ENCODE measurements at places on chromosomes 11 and 22.

GRCh38 chr11:8168485-8169257, at the start of gene RIC3:
Gene RIC3 (minus strand): TSS chr11:8169025. CDS start chr11:8168989, 36 bp downstream.
- peak; percentile 38 for DNase-seq

DNA sequence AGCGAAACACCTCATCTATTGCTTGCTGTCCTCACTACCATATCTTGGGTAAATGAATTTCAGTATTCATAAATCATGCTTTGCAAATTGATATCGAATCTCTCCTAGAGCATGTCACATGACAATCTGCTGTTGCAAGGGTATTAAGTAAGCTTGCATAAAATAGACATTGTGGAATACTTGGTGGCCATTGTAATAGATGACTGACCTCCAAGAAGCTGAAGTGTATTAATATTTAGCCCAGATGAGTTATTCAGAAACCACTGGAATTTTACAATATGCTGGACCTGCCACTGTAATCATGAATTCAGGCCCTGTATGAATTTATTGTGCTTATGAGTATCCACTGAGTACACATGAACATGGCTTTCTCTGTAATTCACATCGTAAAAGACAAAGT, 289.7 kb upstream of the ARHGAP42 start:
- DNase-seq = no peak

GRCh38 chr22:48084041-48084728, 1321.7 kb downstream of the TBC1D22A start:
- DNase-seq = no peak

DNA sequence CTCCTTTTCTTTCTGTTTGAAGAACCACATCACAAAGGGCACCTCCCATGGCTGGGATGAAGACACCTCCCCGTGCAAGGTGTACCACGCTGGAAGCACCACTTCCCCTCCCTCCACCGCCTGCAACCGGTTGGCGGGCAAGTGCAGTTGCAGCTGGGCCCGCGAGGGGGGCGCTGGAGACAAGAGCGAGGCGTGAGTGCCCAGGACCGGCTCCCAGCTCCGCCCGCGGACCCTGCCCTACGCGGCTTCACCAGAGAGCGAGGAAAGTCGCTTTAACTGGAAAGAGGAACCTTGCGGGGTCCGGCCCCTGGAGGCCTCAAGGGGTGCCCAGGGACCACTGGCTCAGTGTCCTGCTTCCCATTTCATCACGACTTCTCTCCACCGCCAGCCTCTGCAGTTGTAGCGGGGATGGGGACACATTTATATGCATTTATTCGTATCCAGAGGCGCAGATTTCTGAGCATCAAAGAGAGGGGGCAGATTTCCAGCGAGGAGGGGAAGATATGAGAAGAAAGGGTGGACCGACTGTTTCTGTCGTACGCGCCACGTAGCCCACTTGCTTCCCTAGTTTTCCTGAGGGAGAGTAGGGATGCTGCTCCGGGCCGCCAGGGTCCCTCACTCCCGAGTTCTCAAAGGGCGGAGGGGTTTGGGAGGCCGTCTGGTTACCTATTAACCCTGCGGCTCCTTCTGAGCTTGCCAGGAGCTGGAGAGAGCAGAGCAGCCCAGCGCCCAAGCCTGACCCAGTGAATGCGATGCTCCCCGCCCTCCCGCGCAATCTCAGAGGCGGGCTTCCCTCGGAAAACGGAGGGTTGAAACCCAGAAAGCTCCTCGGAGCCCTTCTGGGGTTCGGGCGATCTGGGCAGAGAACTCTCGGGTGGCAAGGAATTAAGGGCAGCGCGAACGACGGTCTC, 3.5 kb downstream of the ESAM start:
- DNase-seq = peak; percentile 64

DNA sequence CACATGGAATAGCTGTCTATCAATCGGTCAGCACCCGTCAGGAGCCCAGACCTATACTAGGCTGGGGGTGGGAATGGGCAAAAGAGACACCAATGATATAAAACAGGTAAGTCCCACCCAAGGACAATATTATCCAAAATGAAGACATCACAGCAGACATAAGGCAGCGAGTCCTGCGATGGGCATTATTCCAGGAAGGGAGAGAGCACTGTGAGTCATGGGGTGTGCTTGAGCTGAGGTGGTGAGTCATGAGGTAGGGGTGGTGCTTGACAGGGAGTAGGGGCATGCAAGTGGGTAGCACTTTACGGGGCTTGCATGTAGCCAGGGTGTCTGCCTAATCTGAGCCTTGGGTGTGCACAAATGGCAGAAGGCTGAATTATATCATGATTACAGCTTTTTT, 605.0 kb upstream of the CADM1 start:
- DNase-seq = no peak

- no peak for DNase-seq
Measured at GRCh38 chr11:9180784-9181183, 84.4 kb downstream of the DENND5A start.

DNA sequence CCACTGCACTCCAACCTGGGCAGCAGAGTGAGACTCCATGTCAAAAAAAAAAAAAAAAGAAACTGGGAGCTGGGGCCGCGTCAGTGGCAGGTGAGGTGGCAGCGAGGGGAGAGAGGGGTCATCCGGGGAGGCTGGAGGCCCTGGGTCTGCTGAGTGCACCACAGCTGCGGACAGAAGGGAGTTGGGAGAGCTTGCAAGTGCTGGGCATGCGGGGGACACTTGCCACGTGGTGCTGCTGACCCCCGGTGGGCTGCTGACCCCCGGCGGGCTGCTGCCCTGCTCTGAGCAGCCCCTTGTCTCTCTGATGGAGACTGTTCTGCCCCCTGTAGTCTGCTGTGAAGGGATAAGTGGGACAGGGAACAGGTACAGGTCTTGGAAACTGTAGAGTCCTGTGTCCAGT, 2.6 kb downstream of the DRAP1 start:
- DNase-seq = no peak

DNA sequence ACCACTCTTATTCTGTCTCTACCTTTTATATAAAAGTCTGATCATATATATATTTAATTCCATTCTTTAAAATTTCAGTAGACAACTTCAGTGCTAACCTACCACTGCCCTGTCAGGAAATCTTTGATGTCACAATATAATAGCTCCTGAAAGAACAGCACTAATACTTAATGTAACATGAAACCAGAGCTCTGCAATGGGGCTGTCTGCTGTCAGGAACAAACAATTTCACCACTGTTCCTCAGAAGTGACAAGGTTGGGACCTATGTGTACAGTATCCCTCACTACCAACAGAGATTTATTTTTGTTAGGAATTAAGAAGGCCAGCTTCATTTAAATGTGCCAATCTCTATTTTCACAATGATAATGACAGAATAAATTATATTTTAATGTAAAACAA, 165.5 kb upstream of the C11orf58 start:
- no peak for DNase-seq

- DNase-seq = peak; percentile 29
Measured at GRCh38 chr22:36411589-36412258, 24.0 kb upstream of the MYH9 start.

GRCh38 chr22:29072193-29072978, 449 bp upstream of the KREMEN1 start:
- peak; percentile 80 for DNase-seq

GRCh38 chr11:131637469-131638175, 267.2 kb downstream of the NTM start:
- no peak for DNase-seq

- DNase-seq = no peak
Measured at GRCh38 chr11:75441804-75442132, 8.8 kb upstream of the KLHL35 start.

DNA sequence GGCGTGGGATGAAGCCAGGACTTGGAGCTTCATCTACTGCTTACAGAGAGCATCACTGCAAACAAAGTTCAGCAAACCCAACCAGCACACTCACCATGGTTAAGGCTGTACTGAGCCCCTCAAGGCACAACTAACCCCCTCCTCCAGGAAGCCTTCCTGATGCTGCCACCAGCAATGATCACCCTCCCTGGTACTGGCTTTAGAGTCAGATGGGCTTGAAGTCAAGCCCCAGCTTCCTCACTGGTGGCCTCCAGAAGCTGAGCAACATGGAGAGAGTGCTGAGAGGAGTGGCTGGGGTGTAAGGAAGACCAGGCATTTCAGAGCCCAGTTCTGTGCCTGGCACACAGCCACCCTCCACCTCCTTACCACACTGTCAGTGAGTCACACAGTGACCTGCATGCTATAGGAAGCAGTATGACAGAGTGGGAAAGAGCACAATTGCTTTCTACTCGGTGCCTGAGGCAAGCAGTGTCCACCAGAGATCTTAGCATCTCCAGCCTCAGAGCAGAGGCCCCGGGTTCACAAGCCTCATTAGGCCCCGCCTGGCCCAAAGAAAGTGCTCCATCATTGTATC, 24.7 kb upstream of the BAIAP2L2 start:
- DNase-seq = no peak

DNA sequence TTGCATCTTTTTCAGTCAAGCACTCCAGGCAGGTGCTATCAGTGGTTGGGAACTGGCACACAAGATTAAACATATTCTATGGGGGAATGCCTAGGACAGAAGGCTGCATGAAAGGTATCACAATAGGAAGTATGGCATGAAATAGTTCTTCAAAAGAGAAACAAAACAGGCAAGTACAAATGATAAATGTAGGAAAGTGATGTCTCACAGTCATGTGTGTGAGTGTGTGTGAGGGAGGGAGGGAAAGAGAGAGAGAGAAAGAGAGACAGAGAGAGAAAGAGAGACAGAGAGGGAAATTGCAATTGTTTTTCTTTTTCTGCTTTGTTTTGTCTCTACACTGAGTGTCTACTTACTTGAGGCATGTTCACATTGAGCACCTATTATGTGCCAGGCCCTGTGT, 456.3 kb downstream of the MIAT start:
- no peak for DNase-seq

- DNase-seq = no peak
Measured at GRCh38 chr22:35903571-35904335, 124.9 kb downstream of the RBFOX2 start.

DNA sequence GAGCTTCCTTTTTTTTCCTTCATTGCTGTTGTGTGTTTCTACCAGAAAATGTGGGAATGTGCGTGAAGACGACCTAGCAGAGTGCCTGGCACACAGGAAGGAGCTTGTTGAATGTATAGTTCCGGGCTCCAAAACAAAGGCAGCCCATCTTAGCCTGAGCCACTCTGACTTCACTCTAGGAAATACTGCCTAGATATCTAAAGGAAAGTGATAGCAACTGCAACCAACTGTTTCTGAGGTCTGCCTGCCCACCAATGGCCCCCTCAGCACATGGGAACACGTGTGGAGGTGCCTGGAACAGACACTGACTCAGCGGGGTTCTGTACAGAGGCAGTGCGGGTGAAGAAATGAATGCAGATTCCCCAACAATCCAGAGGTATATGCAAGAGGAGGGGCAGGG, 14.7 kb upstream of the XBP1 start:
- no peak for DNase-seq

DNA sequence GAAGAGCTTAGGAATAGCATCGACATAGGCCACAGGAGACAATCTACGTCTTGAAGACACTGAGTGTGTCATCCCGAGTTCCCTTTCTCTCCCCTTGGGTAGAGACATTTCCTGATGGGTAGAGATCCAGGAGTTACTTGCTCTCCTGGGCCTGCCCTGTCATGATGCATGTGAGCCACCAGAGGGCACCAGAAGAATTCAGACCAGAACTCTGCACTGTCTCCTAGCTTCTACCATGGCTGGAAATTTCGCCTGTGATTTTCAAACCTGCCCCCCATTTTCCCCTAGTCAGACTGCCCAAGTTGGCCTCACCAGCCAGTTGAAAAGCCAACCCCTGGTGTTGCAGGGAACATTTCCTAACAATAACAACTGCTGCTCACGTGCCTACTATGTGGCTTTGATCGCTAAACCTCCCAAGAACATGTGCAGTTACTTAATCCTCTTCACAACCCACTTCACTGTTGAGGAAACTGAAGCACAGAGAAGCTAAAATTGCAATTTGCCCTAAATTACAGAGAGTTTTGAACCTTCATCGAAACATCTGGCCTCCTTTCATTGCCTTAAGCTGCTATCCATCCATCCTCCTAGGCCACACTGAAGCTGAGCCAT, 47.2 kb downstream of the C11orf58 start:
- DNase-seq = peak; percentile 46

DNA sequence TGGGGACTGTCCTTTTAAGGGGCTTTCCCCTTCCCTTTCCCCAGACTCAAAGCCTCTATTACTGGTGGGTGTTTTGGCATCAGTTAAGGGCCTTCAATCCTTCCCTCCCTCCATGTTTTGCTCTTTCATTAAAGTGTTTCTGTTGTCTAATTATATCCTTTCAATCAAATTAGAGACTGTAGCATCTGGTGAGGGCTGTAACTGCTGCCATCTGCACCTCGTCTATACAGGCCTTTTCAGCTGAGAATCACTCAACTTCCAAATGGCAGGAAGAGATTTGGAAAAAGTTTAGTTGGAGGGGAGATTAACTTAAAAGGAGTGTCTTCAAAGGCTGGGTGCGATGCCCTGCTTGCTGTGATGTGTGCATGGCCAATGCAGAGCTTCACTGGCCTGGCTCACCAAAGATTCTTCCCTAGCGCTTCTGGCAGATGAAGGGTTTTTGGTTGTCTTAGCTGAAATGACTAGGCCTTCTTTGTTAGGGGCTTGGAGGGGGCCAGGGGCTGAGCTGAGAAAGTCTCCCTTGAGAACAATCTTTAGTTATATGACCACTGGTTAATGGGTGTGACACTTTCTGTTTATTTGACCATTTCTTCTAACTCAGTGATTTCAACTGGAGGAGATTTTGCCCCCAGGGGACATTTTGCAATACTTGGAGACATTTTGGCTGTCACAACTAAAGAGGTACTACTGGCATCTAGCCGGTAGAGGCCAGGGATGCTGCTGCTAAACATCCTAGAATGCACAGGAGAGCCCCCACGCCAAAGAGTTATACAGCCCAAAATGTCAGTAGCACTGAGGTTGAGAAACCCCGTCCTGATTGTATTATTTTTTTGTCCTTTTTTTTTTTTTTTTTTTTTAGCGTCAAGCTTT, 7.5 kb downstream of the KREMEN1 start:
- no peak for DNase-seq

DNA sequence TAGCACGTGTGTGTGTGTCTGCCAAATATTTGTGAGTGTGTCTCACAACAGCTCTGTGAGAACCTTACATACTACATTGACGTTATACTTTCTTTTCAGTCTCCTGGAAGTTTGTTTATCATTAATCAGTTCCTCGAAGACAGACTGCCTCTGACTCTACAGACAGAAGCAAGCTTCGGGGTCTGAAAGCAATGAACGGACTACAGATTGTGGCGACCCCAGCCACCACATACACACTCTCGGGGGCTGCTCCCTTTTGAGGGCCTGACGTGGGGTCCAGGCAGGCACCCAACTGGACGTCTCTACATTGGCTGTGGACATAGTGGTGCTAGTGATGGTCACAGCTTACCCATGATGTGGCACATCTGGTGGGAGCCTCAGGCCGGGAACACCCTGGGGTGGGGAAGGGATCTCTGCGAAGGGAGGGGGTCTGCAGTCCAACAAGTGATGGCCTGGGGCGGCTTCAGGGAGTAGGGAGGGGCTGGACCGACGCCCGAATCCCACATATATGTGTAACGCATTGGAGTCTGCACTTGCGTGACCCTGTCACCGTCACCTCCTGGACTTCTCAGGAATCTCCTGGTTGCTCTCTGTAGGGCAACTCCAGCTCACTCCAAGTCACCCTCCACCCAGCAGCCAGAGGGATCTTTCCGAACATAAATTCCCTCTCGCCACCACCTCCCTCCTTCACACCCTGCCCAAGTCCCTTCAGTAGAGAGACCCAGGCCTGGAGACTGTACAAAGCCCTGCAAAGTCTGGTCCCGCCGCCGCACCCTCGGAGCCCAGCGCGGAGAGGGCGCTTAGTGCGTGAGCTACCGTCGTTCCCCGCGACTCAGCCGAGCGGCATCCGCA, 30.4 kb upstream of the TRIM29 start:
- no peak for DNase-seq

- no peak for DNase-seq
Measured at GRCh38 chr22:50576070-50576469, 2.2 kb downstream of the CPT1B start.

- no peak for DNase-seq
Measured at GRCh38 chr22:29883775-29884097, 762 bp downstream of the MTMR3 start.

All from activated CD4-positive, alpha-beta T cell treated with anti-CD3 and anti-CD28 coated beads, Interleukin-2, amount 50 U/mL, for 1 hour (primary cell).